CD8-positive, alpha-beta memory T cell (primary cell): ENCODE measurements at places on chromosomes 16 and 17. TPM values are rescaled to one million over a fixed set of nuclear protein-coding genes. Genes with fewer than 3 reads are reported as not detected.

- H3K27ac ChIP-seq = no peak overlapping the region
- no peaks in the 10 kb centered on the region for H3K27me3 ChIP-seq
- no peak for DNase-seq
- no peak overlapping the region for H3K4me3 ChIP-seq
Observed at GRCh38 chr17:14510136-14510535, 209.3 kb downstream of the HS3ST3B1 start.

- H3K36me3 ChIP-seq = no peaks in the 10 kb centered on the region
- H3K27me3 ChIP-seq = peaks cover 20% of the 10 kb centered on the region
- DNase-seq = no peak
- no peak overlapping the region for H3K27ac ChIP-seq
Observed at GRCh38 chr17:81483085-81483861, 29.3 kb downstream of the ACTG1 start.

MT4 gene
- not detected for total RNA-seq

- DNase-seq = no peak
- H3K4me1 ChIP-seq = no peaks in the 10 kb centered on the region
- no peak overlapping the region for H3K27ac ChIP-seq
- H3K4me3 ChIP-seq = no peak overlapping the region
Observed at GRCh38 chr16:71426880-71427615, 14.8 kb downstream of the TLE7 start.

ARL5C gene
- total RNA-seq = not detected

GRCh38 chr16:49559242-49559641 is 185.6 kb downstream of the C16orf78 start:
- no peaks in the 10 kb centered on the region for H3K4me1 ChIP-seq
- DNase-seq = no peak
- H3K36me3 ChIP-seq = no peaks in the 10 kb centered on the region
- no peak overlapping the region for H3K27ac ChIP-seq
